Uterus (tissue), 4 donors: ENCODE measurements at places on chromosomes 16 and 17. TPM values are rescaled to one million over a fixed set of nuclear protein-coding genes. Genes with fewer than 3 reads are reported as not detected.

The SECTM1 gene
- 29.4 TPM for total RNA-seq

The HIC1 gene
- 86.9 TPM for total RNA-seq

The IRX3 gene
- total RNA-seq, result 15.0 TPM

The FOXJ1 gene
- 0.51 TPM for total RNA-seq

The KCNAB3 gene
- 32.7 TPM for total RNA-seq

The ADAMTS18 gene
- total RNA-seq, result not detected

The CDRT15 gene
- total RNA-seq, result not detected

The ZNF747 gene
- 3.8 TPM for total RNA-seq

The P2RX1 gene
- total RNA-seq, result 17.3 TPM

The HOXB7 gene
- 3.5 TPM for total RNA-seq

DNA sequence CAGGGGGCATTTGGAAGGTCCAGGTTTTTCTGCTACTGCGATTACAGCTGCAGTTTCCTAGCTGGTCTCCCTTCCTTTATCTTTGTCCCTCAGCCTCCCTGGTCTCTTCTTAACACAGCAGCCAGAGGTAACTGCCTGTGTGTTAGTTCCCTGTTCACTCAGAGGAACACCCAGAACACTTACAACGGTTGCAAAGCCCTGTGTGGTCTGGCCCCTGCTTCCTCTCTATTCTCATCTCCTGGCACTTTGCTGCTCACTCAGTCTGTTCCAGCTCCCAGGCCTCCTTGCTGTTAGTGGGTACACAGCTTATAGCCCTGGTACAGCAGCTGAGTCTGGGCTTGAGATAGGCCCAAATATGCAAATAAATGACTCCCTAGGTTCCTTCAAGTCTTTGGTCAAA lies 16.4 kb downstream of the NTN1 start:
- no peak for DNase-seq

GRCh38 chr16:68798398-68798797 lies 44.9 kb upstream of the TANGO6 start:
- no peak for DNase-seq

- DNase-seq, result peak; percentile 97
These were observed at the start of gene TMEM94 for GRCh38 chr17:75456417-75457046. TMEM94 (plus strand) TSS chr17:75456635; CDS start chr17:75471906, 15,271 bp downstream.

DNA sequence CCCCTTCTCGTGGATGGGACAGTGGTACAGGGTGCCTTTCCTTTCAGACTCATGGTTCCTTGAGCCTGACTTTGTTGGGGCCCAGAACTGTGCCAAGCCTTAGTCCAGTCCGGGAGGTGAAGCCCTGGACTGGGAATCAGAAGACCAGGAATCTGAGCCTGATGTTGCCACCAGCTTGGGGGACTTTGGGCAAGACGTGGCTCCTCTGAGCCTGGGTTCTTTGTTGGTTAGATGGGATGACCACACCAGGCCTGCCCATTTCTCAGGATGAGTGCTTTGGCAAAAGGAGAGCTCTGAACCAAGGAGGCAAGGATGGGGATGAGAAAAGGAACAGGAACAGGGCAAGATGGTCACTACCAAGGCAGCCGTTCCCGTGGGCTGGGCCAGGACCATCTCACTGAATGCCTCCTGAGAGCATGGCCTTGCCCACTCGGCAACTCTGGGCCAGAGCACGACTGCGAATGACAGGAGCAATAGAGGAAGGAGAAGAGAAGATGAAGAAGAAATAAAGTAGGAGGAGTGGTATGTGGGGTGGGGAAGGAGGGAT lies 32.5 kb downstream of the PITPNM3 start:
- no peak for DNase-seq

DNA sequence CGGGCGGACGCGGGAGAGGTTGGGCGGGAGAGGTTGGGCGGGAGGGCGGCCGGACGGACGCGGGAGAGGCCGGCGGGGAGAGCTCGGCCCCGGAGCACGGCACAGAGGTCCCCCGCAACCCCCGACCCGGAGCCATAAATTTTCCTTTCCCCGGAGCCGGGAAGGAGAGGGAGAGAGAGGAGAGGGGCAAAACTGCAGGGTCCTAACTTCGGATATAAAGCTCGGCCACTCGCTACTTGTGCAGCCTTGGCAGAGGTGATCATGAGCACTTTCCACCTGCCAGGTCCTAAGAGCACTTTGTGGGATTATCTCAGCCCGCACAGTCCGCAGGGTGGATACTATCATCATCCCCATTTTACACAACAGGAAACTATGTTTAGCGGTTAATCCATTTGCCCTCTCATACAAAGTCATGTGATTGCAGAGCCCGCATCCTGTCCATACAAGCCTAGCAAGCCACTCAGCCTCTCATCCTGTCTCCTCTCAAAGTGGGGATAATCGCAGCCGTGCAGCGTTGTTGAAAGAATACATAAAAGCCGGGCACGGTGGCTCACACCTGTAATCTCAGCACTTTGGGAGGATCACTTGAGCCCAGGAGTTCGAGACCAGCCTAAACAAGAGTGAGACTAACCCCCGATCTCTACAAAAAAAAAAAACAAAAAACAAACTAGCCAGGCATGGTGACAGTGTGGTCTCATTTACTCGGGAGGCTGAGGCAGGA lies 780 bp upstream of the DCAKD start:
- DNase-seq, result peak; percentile 64

DNA sequence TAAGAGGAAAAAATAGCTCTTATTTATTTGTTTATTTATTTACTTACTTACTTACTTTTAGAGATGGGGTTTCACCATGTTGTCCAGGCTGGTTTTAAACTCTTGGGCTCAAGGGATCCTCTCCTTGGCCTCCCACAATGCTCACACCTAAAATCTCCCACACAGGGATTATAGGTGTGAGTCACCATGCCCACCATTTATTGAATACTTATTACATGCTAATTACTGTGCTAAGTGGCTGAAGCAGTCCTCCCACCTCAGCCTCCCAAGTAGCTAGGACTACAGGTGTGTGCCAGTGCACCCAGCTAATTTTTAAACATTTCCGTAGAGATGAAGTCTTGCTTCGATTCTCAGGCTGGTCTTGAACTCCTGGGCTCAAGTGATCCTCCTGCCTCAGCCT lies 11.0 kb upstream of the ITGB3 start:
- DNase-seq, result no peak

DNA sequence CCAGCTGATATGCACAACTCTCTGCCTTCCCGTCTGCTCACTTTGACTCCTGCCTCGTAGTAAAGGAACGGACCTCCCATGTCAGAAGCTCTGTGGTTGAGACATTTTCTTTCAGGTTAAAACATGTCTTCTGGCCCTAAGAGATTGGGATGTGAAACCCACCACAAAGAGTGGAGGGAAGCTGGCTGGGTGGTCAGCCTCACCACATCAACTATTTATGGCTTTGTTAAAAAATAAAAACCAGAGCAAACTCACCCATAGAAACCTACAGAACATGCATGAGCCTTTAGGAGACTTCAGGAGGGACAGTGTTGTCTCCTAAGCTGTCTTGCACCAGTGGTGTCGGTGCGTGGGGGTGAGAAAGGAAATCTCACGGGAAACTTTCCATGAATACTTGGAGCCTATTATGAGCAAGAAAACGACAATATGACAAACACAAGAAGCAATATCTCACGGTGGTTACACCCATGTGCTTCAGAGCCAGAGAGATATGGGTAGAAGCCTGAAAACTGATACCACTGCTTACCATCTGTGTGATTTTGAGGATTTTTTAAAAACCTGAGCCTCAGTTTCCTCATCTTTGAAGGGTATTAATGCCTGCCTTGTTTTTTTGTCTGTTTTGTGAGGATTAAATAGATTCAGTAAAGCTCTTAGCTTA lies 61.7 kb upstream of the XYLT1 start:
- DNase-seq, result no peak

GRCh38 chr17:44258811-44259351 lies 9.1 kb downstream of the SLC4A1 start:
- no peak for DNase-seq

GRCh38 chr16:29821643-29822115 lies 1.4 kb downstream of the MVP start:
- peak; percentile 62 for DNase-seq

- no peak for DNase-seq
These were observed 38.2 kb upstream of the GSE1 start for GRCh38 chr16:85574672-85575475.

GRCh38 chr17:65780111-65780510 lies 218.7 kb upstream of the AXIN2 start:
- DNase-seq, result no peak

- no peak for DNase-seq
These were observed 73.8 kb upstream of the HNF1B start for GRCh38 chr17:37818689-37819088.

DNA sequence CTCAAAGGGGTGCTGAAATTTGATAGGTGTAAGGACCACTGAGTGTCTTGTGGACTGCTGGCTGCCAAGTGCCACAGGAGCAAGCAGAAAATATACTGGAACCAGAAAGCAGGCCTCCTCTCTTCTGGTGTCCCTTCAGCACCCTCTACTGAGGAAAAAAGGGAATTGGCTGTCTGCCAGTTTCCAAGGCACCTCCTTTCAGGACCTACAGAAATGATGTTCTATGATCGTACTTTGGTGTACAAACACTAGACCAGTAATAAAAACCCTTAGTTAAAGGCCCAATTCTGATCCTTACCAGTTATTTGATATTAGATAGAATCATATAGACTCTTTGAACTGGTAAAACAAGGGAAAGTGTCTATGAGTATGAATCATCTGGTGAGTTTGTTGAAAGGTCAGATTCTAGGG lies 35.8 kb upstream of the BCAS3 start:
- peak; percentile 41 for DNase-seq

- no peak for DNase-seq
These were observed 65.6 kb downstream of the WIPI1 start for GRCh38 chr17:68391561-68392268.

- no peak for DNase-seq
These were observed 49.2 kb downstream of the NXPH3 start for GRCh38 chr17:49624896-49625295.

DNA sequence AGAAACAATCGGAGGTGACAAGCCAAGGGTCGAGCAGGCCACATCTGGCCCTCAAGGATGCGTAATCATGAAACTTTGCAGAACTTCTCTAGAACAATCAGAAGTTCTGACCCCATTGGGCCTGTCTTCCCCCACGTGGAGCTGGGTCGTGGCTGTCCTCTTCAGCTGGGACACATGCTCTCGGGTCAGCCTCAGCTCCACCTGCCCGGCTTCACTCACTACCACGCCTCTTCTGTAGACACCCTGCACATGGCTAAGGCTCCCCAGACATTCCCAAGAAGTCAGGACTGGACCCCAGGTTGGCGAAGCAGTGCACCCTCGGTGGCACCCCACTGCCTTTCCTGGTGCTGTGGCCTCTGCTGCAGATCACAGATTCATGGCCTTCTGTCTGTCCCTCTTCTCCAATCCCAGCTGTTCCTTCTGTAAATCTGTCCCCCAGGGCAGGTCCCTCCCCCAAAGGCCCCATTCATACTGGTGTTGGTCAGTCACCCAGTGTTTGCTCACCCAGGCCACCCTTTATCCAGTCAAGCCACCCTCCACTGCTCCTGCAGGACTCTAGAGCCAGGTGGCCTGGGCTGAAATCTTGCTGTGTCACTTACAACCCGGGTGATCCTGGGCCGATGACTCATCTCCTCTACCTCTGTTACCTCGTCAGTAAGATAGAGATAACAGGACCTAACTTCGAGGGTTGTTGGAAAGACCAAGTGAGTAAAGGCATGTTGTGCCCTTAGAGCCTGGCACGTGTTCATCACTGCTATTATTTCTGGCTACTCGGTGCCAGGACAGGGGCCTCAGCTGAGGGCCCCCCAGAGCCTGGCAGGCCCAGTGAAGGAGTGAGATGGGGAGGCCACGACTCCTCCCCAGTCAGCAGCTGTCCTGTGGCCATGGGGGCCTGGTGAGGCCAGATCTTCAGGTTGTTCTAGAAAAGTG lies 1.4 kb upstream of the SLC5A11 start:
- no peak for DNase-seq
